Activated CD4-positive, CD25-positive, alpha-beta regulatory T cell treated with anti-CD3 and anti-CD28 coated beads, Interleukin-2, amount 50 U/mL, for 72 hours (primary cell): ENCODE measurements at places on chromosomes 1 and 21.

GRCh38 chr1:10057343-10057742 is 24.6 kb downstream of the UBE4B start:
- DNase-seq, result no peak

GRCh38 chr1:9376430-9376829 is 83.7 kb downstream of the SPSB1 start:
- DNase-seq, result no peak

GRCh38 chr1:28160782-28161266 is 15.7 kb downstream of the PTAFR start:
- DNase-seq, result no peak

DNA sequence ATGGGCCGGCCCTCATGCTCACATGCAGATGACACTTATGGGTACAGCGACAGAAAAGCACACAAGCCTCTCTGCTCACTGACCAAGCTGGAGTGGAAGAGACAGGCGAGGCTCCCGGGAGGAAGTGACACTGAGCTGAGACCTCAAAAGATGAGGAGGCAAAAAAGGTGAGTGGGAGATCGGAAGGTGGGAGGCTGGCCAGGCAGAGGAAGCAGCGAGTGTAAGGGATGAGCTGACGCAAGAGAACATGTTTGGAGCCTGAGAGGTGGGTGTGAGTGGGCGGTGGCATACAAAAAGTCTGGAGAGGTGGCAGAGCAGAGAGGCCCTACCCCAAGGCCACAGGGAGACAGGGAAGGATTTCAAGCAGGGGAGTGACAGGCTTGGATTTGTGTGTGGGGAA is 18.2 kb upstream of the CDCP2 start:
- DNase-seq, result no peak

- peak; percentile 29 for DNase-seq
These were observed 25.2 kb upstream of the EPS8L3 start for GRCh38 chr1:109788695-109789521.

DNA sequence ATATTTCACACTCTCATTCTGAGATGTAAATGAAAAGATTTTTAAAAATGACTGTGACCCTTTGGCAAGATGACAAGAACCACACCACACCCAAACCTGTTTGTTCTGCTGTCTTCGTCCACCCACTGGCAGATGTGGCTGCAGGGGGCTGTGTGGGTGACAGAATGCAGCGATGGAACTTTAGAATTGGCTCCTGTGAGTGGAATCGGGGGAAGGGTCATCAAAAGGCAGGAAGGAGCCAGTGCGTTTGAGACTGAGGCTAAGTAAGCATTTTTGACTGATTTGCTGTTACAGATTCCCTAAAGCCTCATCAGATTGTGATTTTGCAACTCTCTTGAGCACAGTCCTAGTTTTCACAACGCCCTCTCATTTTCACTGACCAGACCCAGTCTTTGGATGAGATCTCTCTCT is 111.2 kb upstream of the ADGRL2 start:
- DNase-seq, result no peak

DNA sequence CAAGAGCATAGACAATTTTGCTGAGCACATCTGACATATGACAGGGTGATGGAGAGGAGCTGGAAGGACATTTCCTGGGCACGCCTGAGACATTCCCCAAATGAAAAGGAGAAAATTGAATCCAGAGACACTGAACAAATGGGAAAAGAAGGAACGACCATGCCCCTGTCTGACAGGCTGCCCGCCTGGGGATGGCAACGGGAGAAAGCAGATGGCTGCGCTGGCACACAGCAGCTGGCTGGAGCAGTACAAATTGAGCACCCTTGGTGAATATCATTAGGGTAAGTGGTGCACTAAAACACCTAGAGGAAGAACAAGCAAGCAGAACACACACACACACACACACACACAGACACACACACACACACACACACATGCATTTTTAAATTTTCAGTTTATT is 174.3 kb upstream of the DUSP10 start:
- no peak for DNase-seq
